ENCODE measurements at places on chromosomes 12 and 14.

DNA sequence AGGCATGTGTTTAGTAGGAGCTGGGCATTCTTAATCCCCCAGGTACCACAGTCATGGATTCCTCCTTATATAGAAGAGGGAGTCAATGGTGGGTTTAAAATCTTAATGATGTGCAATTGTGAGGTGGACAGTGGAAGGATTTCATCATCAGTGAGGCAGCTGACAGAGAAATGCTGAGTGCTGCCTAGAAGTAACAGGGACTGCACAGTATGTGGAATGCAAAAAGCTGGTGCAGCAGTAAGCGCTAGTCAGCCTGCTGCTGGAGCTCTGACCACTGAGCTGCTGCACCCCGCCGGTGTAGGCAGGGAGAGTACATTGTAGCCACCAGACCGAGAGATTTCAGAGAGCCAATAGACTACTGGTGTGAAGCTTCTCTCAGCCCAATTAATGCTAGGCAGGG, 80.5 kb upstream of the DACT1 start:
- no peak for DNase-seq

DNA sequence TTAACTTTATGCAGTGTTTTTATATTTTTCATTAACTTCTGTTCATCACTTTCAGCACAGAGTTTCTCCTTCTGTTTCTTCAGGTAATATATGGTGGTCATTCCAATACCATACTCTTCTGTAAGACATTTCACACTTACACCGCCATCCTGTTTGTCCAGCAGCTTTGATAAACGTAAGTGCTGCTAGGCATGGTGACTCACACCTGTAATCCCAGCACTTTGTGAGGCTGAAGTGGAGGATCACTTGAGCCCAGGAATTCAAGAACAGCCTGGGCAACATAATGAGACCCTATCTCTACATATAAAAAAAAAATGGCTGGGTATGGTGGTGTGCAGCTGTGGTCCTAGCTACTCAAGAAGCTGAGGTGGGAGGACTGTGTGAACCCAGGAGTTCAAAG, 55.8 kb downstream of the EXOC5 start:
- DNase-seq, result no peak

- no peak for DNase-seq
Measured at GRCh38 chr12:1496162-1496900, 98.0 kb downstream of the FBXL14 start.

DNA sequence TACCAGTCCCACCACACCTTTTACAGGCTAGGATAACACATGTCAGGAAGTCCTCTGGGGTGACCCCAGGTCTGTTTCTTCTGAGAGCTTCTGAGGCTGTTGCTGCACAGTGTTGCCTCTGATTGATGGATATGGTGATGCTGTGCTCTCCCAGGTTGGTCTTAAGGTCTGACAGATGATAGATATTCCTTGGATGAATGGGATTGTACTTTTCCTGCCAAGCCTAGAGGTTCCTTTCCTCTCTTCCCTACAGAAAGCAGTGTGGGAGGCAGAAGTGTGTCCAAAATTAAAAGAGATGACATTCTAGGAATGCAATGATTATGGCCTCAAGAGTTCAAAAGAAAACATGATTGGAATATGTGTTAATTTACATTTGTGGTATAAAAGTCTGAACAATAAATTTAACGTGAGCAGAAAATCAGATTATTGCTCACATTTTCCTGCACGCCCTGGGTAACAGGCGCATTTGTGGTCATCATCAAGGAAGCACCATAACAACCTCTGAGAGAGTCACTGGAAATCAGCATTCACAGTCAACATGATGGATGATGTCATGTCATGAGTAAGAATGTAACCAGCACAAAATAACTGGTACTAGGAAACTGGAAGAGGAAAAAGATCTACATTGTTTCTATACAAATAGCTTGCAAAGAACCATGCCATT, 73.7 kb downstream of the BBS10 start:
- DNase-seq, result no peak

DNA sequence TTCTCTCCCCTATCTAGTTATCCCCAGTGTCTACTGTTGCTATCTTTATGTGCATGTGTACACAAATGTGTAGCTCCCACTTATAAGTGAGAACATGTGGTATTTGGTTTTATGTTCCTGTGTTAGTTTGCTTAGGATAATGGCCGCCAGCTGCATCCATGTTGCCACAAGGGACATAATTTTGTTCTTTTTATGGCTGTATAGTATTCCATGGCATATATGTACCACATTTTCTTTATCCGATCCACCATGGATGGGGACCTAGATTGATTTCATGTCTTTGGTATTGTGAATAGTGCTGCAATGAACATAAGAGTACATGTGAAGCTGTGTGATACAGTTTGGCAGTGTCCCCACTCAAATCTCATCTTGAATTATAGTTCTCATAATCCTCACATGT, 218.1 kb downstream of the KSR2 start:
- no peak for DNase-seq

GRCh38 chr12:2691006-2691344, 103.8 kb upstream of the FKBP4 start:
- DNase-seq, result no peak

GRCh38 chr14:101755591-101756324, 5.8 kb upstream of the PPP2R5C start:
- no peak for DNase-seq

DNA sequence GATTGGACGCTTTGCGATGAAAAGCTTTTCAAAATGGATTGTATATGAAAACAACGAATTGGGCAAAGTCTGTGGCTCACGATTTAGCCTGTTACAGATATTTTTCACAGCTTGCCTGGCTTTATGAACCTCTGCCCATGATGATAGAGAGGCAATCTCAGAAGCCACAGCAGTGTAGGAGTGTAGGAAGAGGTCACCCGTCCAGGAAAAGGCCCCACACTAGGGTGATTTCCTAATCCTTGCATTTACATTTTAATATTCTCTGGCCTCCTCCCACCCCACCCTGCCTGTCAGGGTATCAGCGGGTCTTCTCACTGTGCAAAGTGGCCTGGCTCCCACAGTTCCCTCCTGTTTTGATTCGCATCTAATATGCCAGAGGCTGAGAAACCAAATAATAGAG, 81.8 kb upstream of the FOXN3 start:
- no peak for DNase-seq
